ENCODE measurements at places on chromosomes 16 and 17.

GRCh38 chr16:71489122-71489521, at the start of gene ZNF19:
ZNF19 (minus strand) TSS chr16:71489324; CDS start chr16:71482114, 7,210 bp downstream.
- no peak for DNase-seq

- DNase-seq, result no peak
Measured at GRCh38 chr17:73342541-73343167, 30.9 kb upstream of the CDC42EP4 start.

DNA sequence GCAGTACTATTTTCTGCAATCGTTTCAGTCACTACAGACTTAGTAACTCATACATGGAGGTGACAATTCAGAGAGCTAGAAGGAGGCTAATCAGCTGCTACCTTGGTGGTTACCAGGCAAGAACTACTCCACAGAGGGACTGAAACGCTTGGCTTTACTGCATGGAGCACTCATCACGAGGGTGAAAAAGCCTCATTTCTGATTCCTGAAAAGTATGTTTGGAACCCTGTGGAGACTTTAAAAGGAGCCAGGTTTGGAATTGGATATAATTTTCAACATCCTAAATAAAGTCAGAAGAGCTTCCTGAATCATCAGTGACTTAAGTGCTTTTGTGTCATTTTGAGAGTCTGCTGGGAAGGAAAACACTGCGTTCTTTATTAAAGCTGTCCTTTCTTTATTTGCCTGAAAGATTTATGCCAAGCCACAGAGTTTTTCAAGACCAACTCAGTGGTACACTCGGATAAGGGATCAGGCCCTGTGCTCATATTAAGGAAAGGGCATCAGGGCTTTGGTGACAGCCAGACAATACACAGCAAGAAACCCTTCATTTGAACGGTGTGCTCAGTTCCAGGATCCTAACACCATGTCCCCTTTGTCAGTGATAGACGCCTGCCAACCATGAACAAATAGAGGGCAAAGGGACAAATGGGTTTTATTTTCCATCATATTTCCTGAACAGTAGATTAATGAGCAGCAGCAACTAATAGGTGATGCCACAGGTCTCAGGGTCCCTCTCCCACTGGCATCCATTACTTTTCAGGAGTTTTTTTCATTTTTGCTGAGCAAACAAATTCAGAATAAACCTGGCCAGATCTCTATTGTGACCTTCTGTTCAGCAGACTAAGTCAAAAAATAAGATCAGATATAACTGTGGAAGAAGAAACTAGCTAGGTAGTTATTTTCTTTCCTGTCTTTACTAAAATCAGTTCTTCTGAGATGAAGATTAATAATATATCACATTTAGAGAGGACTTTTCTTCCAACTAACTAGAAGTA, 80.5 kb upstream of the CLEC18B start:
- DNase-seq, result no peak

DNA sequence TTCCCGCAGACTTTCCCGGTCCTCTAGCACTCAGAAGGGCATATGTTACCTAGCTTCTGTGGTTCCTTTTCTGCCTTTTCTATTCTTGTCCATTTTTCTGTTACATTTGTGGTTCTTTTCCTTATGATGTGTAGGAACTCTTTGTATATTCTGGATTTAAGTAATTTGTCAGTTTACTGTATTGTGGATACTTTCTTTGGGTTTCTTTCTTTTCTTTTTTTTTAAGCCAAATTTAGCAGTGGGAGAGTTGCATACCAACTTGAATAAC, 657 bp downstream of the ALDH3A2 start:
- DNase-seq, result no peak

- DNase-seq, result no peak
Measured at GRCh38 chr17:80453126-80453997, 23.0 kb downstream of the NPTX1 start.

- no peak for DNase-seq
Measured at GRCh38 chr17:74605361-74605760, 13.3 kb upstream of the CD300LD start.

All from endothelial cell of umbilical vein (primary cell).